ENCODE measurements at places on chromosomes 5 and 9.

DNA sequence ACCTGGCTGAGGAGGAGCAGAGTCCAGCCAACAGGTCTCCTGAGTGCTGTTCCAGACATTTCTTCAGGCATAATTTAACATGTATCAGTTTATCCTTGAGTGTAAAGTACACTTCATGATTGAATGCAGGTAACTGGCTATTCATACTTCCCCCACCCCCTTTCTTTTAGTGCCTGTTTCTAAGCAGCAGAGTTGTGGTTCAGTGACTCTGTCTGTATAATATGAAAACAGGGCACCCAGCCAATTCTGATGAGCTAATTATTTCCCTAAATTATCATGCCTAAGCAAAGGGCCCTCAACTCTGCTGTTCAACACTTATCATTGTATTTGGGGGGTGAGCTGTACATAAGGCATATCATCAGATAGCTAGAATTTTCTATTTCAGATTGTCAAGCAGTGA is 51.9 kb upstream of the ZSWIM6 start:
- DNase-seq, result no peak

GRCh38 chr5:132746954-132747615 is at the start of gene CCNI2:
Gene CCNI2 (plus strand): TSS chr5:132747426. CDS start chr5:132747496, 70 bp downstream.
- peak; percentile 59 for DNase-seq

GRCh38 chr5:36450229-36451014 is 148.7 kb upstream of the RANBP3L start:
- no peak for DNase-seq

DNA sequence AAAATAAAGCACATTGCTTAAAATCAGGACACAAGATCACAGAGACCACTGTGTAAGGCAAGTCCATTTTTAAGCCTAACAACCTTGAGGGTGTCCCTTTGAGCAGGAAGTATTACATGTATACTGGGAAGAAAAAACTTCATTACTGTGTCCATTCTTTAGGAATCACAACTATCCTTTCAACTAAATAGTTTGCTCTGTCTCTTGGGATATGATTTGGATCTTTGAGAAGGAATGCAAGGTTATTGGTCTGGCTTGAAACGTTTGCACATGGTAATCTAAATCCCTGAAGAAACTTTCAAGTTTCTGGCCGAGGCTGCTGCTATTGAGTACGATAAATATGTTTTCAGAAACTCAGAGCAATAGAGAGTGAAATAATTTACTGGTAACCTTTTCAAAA is 923.0 kb upstream of the SEMA6A start:
- DNase-seq, result no peak

GRCh38 chr9:130908146-130908877 is 11.7 kb upstream of the QRFP start:
- no peak for DNase-seq

All from testis (tissue), 5 donors.